ENCODE measurements at places on chromosomes 4 and X.

DNA sequence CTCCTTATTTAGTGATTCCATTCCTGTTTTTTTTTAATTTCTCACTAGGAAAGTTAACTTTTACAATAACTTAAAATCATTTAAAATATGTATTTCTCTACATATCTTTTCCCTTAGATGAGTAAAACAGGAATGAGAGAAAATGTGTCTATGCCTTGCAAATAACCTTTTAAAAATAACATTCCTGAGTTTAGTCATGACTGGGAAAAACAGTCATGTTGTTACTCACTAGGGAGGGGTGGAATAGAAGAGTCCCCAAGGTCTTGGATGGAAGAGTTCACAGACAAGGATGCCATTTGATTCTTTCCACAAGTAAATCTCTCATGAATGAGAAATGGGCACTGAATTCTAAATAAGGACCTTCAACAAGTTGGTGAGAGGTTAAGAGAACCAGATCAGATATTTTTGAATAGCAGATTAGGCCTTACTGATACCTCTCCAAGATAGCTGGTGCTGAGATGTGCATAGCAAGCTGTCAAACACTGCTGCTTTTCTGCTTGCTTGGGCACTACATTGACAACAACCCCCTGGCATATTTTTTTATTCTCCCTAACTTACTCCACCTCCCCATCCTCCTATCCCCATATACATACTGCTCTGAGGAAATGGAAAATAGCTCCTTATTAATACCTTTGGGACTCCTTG lies 25.1 kb downstream of the UGDH start:
- DNase-seq = no peak

DNA sequence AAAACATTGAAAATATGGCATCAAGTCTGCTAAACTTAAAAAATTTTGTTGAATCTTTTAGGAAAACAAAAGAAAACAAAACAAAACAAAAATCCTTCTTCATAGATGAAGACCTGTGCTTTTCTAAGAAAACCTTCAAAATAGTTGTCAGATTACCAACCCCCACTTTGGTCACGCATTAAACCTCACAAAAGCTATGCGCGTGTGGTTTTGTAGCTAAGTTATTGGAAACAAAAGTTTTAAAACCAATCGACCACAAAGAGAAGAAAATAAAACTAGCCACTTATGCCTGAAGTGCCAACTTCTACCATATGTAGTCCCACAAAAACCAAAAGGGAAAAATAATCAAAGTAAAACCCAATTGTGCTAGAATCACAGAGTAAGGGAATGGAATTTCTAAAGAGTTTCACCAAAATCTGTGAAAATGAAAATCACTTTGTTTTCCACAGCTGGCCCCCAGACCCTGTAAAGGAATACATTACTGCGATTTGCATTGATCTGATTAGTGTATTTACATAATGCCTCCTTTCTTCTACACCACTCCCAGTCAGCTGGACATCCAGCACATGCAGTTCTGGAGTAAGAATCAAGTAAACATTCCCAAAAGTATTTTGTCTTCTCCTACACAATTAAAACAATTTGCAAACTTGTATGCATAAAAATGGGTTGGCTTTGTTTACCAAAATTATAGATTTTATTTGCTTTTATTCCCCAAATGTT lies 330.1 kb upstream of the DKK2 start:
- DNase-seq = no peak

- no peak for DNase-seq
Observed at GRCh38 chrX:129310000-129310399, 213.3 kb downstream of the SMARCA1 start.

DNA sequence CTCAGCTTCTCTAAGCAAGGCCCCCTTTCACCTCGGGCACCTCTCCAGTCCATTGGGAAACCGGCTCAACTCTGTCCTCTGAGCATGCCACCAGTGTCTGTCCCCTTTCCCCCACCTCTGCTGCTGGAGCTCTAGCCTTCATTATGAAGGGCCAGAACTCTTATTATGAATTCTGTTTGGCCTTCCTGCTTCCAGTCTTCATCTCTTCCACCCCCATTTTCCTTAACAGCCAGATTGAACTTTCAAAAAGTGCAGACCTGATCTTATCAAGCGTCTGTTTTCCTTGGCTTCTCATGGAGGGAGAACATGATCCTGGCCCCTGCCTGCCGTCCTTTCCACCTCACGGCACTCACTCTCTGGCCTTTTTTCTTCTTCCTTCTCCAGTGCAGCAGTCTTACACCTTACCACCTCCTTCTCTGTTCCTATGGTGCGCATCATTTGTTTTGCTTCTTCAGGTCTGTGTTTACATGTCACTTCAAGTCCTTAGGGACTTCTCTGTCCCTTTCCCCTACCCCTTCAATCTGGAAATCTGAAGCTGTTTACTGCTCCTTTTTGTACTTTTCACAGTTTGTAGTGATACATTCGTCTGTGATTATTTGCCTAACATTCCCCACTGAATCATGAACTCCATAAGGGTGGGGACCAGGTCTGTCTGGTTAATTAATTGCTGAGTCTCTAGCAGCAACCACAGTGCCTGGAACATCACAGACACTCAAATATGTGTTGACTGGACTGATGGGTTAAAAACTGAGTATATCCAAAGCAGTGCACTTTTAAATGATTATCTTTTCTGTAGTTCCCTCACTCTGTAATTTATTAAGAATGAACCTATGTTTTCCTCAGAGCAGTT lies 55.8 kb downstream of the FNIP2 start:
- no peak for DNase-seq

- DNase-seq = no peak
Observed at GRCh38 chrX:136755411-136755810, 25.3 kb downstream of the ARHGEF6 start.

- DNase-seq = no peak
Observed at GRCh38 chr4:56909086-56909894, 1.6 kb downstream of the REST start.

DNA sequence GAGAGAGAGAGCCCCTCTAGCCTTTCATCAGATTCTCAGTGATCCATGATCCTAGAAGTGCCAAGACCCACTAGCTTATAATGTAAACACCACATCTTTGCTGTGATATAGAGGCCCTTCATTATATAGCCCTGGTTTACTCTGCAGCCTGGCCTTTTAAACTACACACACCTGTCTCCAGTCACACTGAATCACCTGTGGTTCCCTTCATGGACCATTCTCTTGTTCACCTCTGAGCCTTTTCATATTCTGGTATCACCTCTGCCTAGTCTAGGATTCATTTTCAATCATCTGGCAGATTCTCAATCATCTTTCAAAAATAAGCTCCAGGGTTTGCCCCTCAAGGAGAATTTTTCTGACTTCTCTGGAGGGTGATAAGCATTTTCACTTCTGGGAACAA lies 50.0 kb upstream of the CD40LG start:
- DNase-seq = no peak

GRCh38 chr4:56641494-56642051 lies 39.5 kb downstream of the HOPX start:
- no peak for DNase-seq

DNA sequence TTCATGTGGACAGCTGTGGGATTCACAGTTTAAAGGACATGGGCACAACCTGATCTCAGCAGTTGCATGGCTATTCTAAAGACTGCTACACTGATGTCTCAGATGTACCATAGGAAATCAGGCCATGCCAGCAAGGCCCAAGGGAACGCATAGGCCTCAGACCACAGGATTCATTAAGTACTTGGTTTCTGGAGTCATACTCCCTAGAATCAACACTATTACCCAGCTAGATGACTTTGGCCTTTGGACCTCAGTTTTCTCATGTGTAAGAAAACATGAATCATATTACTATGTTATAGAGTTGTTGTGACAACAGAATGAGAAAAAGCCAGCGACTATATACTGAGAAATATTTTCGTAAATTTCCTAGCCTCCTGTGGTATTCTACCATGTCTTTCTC lies 67.9 kb downstream of the NHS start:
- DNase-seq = no peak

DNA sequence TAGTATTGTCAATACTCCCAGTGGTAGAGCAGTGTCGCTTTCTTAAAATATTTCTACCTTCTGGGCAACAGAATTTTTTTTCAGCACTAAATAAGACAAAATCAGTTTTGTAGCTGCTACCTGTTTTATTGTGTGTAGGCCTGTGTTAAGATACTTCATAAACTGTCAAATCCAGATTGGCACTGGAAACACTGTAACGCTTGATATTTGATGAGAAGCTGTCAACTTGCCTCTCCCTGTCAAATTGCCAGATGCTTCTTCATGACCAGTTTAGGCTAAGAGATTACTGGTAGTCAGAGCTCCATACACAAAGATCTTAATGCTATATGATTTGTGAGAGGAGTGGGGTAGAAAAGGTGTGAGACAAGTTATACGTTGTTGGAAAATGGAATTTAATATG lies 17.3 kb downstream of the TRAM1L1 start:
- DNase-seq = no peak

DNA sequence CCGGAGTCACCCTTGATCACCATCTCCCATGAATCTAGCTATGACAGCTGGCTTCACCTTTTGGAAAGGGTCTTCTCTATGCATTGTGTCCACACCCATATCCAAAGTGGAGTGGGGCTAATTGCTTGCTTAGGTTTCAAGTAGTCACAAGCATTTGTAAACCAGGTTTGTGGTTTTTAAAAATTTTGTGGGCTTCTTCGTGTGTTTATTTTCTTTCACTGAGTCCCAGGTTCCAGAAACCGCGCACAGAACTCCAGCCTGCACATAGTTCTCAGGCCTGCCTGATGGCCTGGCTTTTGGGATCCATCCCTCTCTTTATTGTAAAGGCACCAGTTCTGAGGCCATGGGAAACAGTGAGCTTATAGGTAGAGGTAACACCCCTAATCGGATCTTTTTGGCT lies 70.2 kb upstream of the TLR3 start:
- DNase-seq = no peak

DNA sequence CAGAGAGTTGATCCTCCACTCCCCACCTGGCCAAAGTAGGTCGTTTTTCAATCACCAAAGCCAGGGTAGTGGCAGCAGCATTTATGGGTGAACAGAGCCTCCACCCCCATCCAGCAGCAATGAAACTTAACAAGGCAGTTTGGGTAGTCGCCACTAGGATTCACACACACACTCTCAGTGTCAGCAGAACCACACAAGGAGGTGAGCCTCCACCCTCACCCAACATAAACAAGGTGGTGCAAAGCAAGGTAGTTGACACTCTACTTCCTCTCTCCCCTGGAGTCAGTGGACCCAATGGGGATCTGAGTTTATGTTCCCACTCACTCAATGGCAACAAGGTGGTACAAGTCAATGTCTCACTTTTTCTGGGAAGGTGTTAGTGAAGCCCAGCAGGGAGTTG lies 50.4 kb upstream of the CCDC149 start:
- DNase-seq = no peak

- no peak for DNase-seq
Observed at GRCh38 chrX:135009057-135009610, 13.2 kb downstream of the RTL8B start.

DNA sequence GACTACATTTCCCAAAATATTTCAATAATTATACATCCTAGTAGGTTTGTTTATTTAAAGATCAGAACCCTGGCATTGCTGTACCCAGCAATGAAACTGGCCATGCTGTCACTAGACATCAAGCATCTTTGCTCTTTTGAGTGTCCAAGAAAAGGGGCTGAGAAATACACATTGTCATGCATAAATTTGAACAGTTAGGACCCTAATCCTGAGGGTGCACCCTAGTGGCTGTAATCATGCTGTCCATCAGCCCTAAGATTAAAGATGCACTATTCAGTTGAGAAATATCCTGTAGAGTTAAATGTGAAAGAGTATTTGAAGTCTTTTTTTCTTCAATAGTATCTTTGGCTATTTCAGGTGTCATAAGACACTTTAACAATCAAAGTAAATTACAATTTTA lies 108.8 kb downstream of the NFKB1 start:
- no peak for DNase-seq

GRCh38 chr4:43296946-43297528 lies 404.5 kb downstream of the GRXCR1 start:
- no peak for DNase-seq

DNA sequence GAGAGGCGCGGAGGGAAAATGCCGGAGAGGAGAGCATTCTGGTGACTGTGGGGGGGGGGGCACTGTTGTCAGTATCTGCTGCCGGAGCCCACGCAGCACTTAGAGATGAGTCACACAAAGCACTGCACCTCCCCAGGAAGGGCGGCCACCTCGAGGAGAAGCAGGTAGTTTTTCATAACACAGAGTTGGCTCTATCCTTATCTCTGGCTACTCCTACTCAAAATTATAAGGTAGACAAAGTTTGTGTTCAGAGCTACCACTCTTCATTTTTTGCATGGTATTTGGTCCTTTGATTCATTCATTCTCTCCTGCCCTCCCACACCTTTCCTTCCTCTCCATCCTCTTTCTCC lies 76.2 kb upstream of the SCOC start:
- DNase-seq = no peak

DNA sequence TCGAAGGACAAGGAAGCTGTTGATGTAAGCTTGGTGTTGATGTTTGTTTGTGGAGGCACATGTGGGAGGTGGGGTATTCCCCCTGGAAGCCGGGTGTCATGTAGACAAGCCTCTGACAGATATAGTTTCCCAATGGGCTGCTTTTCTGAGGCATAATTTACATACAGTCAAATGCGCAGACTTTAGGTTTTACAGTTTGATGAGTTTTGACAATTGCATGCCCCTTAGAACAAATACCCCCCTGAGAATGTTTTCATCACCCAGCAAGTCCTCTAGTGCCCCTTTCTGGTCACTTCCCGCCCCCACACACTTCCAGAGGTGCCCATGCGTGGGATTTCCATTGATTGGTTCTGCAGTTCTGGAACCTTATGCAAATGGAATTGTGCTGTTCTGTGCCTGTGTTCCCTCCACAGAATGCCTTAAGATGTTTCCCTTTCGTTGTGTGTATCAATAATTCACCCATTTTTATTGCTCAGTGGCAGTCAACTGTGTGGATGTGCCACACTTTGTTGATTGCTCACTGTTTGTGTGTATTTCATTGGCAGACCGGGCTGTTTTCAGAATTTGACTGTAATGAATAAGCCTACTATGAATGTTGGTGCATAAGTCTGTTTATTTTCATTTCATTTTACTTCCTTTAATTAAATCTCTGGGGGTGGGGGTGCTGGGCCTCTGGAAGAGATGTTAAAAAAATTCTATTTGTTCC lies 8.5 kb downstream of the EVC start:
- DNase-seq = no peak

DNA sequence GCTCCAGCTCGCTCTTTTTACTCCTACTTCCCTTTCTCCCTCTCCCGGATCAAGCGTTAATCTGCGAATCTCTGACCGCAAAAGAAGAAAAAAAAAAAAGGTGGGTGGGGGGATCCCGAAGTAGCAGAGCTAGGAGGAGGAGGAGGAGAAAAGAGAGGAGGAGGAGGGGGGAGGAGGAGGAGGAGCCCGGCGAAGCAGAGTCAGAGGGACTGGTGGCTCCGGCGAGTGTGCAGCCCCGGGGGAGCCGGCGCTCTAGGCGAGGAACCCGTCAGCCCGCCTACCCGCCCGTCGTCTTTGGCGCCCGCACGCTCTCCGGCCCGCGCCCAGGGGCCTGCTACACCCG lies at the start of gene NHSL2:
NHSL2 (plus strand) TSS at position 203 of the 343 bp plus-strand sequence.
- no peak for DNase-seq

GRCh38 chr4:134812611-134813010 lies 611.0 kb upstream of the PABPC4L start:
- no peak for DNase-seq

DNA sequence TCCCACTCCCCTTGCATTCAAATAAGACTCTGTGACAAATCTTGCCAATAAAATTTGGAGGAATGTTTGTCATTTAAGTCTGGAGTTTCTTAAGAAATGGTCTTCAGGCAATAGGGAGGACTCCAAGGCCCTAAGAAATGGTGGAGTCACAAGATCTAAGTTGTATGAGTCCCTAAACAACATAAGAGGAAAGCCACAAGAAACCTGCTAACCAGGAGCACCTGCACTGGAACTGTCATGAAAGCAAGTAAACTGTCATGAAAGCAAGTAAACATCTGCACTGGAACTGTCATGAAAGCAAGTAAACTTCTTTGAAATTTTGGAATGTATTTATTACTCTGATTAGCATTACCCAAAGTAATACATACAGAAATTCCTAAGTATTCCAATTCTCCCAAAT lies 3.5 kb downstream of the CNOT6L start:
- DNase-seq = no peak

Measured in stimulated activated CD4-positive, alpha-beta T cell treated with anti-CD3 and anti-CD28 coated beads, Interleukin-1b, Interleukin-23, amount 100 ng/mL, for 1 hour (primary cell).